Stimulated activated CD4-positive, alpha-beta T cell treated with anti-CD3 and anti-CD28 coated beads, Interleukin-12 subunit alpha, Interleukin-12 subunit beta, amount 100 ng/mL, for 48 hours (primary cell): ENCODE measurements at places on chromosomes 3 and 15.
A peak's percentile ranks its signal among the peaks of the same experiment; 100 is the strongest.

- DNase-seq: no peak
Observed at GRCh38 chr3:98545940-98546339, 14.2 kb downstream of the GPR15 start.

GRCh38 chr3:112074616-112075497, 11.3 kb upstream of the C3orf52 start:
- DNase-seq: peak; percentile 15

GRCh38 chr3:139327861-139328260, 16.0 kb upstream of the MRPS22 start:
- DNase-seq: no peak

DNA sequence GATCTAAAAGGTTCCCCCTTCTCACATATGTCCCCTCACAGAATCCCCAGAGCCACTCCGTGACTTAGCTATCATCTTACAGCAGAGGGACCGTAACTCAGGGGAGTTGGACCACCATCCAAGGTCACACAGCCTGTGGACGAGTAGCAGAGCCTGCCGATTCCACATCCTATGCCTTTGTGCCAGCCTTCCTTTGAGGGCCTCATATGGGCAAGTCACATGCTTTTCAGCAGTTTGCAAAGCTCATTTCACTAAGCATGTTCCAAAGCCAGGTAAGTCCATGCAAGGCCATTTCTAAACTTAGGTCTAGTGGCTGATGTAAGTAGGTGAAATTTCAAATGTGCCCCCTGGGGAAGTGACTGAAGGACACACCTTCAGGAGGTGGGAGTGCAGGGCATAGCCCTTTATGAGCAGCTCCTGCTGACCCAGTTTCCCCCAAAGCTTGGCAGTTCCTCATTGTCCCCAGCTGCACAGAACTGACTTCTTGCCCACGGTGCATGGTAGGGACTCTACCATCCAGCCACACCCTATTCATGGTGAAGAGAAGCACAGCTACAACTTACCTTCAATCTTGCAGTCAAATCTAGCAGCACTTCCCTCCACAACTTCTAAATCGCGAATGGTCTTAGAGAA, 33.3 kb upstream of the HACD2 start:
- DNase-seq: no peak

- DNase-seq: no peak
Observed at GRCh38 chr3:29610781-29611180, 329.9 kb downstream of the RBMS3 start.

GRCh38 chr15:100735129-100736053, 133.0 kb downstream of the ASB7 start:
- DNase-seq: no peak

DNA sequence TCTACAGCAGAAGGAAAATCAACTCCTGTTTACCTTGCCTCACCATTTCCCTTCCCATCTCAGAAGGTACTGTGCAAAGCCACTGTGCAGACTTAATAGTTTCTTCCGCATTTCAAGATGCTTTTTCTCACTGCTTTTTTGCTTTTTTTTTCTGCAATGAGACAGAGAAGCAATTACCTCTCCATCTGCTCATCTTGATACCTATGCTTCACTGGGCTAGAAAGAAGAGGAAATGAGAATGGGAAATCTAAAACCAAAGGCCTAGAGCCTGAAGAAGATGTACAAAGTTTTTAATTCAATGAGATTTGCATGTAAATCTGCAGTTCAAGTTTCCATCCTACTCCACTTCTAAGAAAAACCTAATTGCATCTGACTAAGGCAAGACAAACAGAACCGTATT, 238.1 kb upstream of the SETMAR start:
- DNase-seq: no peak

DNA sequence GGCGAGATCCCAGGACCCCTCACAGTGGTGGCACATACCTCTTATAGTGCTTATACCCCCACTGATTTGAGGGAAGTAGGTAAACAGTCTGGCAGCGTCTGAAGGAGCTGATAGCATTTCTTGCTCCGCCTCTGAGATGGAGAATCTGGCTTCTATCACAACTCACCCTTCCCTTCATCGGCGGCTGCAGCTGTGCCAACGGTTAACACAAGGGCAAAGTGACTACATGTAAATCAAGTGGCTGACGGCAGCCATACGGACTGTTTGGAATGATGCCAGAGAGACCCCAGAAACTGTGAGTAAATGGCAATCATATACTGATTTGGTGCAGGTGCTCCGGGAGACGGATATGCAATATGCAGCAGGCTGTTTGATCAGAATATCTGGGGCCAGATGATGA, 66.8 kb upstream of the UNC13C start:
- no peak for DNase-seq

DNA sequence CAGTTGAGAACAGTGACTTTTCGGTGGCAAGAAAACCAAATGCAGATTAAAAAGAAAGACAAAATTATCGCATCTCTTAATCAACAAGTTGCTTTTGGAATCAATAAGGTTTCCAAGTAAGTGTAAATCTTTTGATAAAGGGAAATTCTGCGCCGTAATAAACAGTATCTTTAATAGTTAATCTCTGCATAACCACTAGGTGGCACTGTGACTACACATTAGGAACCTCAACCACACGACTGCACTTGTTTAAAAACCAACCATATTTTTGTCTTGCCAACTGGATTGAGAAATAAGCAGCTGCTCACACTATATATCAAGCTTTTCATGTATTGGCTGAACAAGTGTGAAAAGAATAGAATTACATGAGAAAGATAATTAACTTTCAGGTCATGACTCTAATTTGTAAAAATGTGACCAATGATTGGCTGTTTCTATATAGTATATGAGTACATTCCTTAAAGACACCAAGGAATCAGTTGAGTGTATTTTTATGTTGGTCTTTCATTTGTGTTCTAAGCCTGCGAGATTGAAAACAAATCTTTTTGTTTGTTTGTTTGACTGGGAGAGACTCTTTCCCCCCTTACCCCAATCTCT, 72.7 kb downstream of the DZIP3 start:
- DNase-seq: peak; percentile 7

DNA sequence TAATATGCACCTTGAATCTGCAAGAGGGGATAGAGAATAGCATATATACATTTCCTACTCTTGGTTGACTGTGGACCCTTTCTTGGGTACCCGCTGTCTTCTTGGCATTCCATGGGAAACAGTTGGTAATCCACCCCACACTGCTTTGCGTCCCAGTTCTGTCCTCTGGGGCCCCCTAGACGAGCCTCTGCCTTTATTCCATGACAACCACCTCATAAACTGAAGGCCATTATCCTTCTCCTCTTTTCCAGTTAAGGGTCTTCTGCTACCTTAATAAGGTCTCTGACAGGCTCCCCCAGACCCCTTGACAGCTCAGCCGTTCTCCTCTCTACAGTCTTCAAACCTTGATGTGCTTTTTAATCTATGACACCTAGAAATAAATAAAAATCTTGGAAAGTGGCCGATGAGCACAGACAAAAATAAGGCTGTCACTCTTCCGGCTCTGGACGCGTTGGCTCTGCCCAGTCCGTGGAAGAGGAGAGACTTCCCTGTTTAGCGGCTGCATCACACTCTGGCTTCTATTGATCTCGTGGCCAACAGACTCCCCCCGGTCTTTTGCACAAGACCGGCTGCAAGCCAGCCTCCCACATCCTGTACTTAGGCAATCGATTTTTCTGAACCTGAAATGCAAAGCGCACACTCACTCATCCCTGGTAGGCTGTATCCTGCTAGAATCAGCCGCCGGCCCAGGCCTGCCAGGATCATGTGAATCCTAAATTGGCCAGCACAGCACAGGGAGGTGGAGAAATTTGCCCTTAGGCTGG, 251.0 kb upstream of the TLE3 start:
- no peak for DNase-seq

DNA sequence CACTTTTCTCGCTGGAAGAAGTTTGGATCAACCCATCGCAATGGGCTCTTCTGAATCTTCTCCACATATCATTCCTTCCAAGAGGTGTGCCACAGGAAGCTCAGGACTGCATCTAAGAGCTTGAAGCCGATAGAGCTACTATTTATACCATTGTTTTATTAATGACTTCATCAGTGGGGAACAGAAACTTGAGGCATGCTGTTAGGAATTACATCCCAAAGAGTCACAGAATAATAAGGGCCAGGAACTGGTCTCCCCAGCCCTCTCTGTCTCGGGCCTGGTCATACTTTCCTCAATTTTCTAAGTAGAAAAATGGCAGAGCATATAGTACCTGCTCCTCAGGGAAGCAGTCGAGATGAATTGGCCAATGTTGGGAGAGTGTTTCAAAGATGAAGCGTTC, 16.9 kb upstream of the C15orf61 start:
- DNase-seq: no peak

- no peak for DNase-seq
Observed at GRCh38 chr15:74194572-74195559, 7.7 kb downstream of the STRA6 start.

DNA sequence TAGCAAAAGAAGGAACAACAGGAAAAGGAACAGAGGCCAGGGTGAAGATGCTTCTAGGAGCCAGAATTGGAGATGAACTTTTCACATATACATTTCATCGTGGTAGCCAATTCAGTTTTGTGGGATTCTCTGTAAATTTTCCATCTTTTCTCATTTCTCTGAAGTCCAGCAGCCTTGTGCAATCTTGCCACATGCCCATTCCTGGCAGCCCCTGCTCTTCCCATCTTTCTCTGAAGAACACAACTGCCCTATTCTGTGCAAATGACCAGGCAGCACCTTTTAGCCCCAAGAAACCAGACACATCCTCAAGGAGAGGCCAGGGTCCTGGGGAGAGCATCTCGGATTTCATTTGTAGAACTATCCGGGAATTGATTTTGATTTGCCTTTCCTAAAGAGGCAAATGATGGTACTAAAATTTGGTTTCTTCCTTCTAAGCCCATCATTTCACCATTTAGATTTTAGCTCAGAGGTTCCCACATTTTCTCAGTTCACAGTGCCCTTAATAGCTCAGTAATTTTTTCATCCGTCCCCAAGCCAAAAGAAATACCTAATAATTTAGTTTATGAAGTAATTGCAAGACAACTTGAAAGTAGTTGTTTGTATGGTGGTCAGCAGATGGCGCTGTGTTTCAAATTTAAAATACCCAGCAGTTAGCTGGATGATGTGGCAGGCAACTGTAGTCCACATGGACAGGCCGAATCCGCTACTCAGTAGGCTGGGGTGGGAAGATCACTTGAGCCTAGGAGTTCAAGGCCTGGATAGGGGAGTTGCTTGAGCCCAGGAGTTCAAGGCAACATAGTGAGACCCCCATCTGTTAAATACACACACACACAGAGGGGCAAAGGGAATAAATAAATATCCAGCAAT, 61.3 kb upstream of the ACKR4 start:
- DNase-seq: no peak

DNA sequence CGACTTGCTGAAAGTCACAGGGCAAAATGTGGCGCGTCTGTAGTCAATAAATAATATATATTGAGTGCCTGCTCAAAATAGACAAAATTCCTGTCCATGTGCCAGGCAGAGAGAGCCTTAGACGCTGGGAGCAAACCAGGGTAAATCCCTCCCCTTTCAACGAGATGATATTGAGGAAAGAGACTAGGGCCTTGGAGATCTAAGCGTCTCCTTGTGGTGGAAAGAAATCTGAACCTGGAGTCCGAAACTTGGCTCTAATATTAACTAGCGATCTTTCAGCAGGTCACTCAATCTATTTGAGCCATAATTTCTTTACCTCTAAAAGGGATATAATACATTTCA, 348 bp upstream of the DPP8 start:
- DNase-seq: no peak

DNA sequence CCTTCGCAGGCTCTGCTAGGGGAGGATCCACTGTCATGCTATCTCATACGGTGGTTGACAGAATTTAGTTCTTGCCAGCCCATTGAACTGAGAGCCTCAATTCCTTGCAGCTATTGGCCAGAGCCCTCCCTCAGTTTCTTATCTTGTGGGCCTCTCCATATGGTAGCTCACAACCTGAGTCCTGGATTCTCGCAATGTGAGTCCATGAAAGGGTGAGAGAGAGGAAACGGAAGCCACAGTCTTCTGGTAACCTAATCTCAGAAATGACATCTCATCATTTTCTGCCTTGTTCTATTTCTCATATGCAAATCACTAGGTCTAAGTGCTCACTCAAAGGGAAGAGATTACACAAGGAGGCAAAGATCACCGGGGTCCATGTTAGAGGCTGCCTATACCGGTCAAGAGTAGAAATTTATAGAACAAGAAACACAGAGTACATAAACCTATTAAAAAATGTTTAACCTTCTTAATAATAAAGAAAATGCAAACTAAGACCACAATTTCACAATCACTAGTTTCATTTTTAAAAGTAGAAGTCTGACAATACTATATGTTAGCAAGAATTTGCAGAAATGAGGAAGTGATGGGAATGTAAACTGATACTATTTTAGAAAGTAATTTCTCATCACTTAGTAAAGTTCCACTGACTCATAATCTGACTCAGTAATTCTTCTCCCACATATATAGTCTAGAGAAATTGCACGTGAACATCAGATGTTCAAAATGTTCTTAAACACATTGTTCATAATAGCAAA, 378.4 kb upstream of the AGTR1 start:
- no peak for DNase-seq

- no peak for DNase-seq
Observed at GRCh38 chr3:133853063-133853924, 42.4 kb downstream of the RAB6B start.

DNA sequence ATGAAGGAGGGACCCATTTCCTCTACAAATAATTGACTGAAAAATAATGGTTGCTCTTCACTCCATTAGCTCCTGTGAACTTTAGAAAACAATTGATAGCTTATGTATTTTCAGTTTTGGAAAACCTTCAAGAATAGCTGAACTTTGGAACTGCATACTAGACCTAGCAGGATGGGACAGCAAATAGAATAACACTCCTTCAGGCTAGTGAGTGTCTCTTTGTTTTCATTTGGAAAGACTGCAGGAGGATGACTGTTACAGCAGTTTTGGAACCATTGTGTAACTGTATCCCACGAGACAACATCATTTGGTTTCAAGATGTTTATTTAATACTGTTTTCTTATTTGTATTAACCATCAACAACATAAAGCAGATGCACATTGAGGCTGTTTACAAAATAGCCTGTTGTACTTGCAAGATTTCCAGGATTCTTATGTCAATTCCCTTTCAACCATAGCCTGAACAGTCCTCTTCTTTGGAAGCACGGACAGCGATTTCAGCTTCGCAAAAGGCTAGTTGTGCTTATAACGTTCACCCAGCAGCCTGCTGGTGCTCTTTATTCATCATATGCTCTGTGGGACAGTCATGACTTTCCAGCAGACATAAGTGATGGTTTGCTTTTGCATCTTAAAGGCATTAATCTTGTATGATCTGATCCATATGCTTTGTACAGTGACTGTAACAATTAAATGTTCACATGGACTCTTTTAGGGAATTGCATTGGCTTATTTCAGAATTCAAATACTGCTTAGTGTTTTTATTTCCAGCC, 335.5 kb downstream of the IL5RA start:
- DNase-seq: no peak

GRCh38 chr3:27677565-27677964, 44.6 kb downstream of the EOMES start:
- DNase-seq: no peak

GRCh38 chr3:184620475-184621119, 59.0 kb downstream of the EPHB3 start:
- DNase-seq: no peak
